Stimulated activated CD4-positive, alpha-beta T cell treated with anti-CD3 and anti-CD28 coated beads, Interleukin-12 subunit alpha, Interleukin-12 subunit beta, amount 100 ng/mL, for 48 hours (primary cell): ENCODE measurements at places on chromosomes 11 and 22.

- no peak for DNase-seq
These were observed 42.2 kb downstream of the WNT7B start for GRCh38 chr22:45934659-45935341.

DNA sequence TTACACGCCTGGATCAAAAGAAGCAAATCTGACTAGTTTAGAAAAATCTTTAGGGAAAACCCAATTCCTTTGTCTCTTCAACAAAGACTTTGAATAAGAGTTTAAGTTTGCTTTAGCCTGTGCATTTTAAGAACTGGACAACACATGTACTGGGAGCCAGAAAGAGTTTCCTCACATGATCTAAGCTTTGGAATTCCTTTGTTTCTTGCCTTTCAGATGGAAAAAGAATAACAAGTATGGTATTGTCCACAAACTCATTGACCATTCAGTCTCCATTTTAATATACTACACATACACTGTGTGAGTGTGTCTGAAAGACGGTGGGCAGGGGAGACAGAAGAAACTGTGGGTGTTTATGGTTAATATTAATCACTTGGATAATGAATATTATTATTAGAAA, 205.6 kb downstream of the MAML2 start:
- no peak for DNase-seq

- no peak for DNase-seq
These were observed 19.5 kb downstream of the CNTF start for GRCh38 chr11:58641803-58642581.

- no peak for DNase-seq
These were observed 71.2 kb downstream of the USP35 start for GRCh38 chr11:78259777-78260487.

- DNase-seq: no peak
These were observed 32.1 kb upstream of the ZBTB16 start for GRCh38 chr11:114027391-114027790.

DNA sequence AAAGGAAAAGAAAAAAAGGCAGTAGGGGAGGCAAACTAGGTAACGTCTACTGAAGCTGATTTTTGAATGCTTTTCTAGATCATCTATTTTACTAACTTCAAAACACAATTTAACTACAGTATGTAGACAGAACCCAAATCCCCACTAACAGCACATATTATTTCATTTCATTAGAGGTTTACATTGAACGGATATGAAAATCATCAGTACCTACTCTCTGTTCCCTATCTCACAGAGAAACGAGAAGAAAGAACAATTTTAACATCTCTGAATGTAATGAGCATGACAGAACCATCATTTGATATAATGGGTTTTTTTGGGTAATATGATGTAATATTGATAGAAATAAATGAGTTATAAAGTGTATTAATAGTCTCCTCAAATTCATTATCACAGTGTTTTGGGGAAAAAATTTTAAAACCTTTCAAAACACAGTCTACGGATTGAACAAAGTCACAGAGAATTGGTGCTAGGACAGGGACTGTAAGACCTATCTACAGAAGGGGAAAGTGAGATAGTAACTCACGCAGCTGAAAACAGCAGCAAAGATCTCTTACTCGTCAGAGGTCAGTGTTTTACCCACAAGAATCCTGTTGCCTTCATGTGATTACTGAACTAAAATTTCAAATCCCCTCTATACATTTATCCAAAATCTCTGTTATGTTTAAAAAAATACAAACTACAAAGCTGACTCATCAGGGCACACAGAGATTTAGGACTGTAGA, 77.3 kb downstream of the ZBTB44 start:
- no peak for DNase-seq

DNA sequence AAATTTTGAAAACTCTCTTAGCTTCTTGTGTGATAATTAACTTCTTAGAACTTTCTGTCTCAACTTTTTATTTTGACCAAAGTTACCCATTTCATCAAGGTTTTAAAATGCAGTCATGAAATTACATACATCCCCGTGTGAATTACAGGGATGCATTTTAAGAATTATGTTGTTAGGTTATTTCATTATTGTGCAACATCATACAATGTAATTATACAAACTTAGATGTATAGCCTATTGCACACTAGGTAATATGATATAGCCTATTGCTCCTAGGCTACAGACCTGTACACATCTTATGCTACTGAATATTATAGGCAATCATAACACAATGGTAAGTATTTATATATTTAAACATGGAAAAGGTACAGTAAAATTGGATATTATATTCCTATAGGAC, 228.1 kb upstream of the C11orf87 start:
- no peak for DNase-seq

DNA sequence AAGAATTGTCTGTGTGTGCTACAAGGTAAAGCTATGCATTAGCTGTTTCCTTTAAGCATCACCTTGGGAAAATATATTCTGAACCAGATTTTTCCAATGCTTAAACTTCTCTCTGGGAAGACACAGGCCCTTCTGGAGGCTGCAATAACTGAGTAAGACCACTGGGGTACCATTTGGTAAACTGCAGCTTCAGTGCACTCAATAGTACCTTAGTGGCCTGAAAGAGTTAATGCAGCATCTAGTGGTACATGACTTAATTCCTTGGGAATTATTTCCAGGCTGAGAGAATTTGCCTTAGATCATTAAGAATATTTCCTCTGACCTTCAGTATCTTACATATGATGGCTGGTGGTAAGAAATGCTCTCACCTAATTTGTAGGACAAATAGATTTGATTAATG, 727.4 kb downstream of the DLG2 start:
- no peak for DNase-seq

DNA sequence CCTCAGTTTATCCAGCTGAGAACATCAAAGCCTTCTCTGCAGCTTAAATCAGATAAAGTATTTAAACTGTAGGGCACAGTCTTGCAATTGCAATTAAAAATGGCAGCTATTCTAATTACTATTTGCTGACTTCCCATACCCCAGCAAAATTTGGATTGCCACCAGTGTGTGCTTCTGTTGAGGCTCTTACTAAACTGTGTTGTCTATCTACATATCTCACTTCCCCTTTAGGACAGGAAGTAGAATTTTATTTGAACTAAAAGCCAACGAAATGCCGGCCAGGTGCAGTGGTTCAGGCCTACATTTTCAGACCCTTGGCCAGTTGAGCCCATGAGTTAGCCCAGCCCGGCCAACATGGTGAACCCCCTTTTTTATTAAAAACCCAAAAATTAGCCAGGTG, 7.1 kb downstream of the SAA4 start:
- no peak for DNase-seq

DNA sequence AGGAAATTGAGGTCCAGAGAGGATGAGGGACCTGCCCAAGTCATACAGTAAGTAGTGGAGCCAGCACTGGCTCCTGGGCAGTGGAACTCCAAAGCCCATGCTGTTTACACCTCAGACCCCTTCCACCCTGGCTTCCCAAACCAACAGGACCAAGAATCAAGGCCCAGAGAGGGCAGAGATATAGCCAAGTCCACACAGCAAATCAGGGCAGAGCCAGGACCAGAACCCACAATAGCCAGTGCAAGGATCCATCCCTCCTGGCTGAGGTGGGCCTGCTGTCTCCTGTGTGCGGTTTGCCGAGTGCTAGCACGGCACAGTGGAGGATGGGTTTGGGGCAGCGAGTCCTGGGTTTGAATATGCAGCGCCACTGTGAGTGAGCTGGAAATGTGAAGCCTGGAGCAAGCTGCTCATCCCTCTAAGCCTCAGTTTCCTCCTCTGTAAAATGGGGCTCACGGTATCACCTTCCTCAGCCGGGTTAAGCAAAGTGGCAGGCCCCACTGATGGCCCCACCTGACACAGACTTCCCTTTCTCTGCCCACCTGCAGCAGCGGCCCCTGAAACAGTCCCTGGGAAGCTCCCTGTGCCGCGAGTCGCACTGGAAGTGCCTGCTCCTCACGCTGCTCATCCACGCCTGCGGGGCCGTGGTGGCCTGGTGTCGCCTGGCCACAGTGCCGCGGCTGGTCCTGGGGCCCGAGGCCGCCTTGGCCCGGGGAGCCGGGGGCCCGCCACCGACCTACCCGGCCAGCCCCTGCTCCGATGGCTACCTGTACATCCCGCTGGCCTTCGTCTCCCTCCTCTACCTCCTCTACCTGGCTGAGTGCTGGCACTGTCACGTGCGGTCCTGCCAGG, 2.3 kb downstream of the TMEM151A start:
- no peak for DNase-seq

DNA sequence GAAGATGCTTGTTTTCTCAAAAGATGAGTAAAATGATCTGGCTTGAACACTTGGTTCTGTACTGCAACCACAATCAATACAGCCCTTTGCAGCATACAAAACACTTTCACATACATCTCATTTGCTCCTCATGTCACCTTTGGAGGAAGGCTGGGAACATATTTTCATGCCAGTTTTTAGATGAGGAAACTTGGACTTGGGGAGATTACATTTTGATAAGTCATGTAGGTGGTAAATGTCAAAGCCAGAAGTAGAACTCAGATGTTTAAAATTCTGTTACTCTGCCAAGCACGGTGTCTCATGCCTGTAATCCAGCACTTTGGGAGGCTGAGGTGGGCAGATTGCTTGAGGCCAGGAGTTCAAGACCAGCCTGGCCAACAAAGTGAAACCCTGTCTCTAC, 121.8 kb downstream of the MICAL2 start:
- DNase-seq: no peak

- DNase-seq: no peak
These were observed 406.8 kb downstream of the SHANK2 start for GRCh38 chr11:70845591-70846041.

DNA sequence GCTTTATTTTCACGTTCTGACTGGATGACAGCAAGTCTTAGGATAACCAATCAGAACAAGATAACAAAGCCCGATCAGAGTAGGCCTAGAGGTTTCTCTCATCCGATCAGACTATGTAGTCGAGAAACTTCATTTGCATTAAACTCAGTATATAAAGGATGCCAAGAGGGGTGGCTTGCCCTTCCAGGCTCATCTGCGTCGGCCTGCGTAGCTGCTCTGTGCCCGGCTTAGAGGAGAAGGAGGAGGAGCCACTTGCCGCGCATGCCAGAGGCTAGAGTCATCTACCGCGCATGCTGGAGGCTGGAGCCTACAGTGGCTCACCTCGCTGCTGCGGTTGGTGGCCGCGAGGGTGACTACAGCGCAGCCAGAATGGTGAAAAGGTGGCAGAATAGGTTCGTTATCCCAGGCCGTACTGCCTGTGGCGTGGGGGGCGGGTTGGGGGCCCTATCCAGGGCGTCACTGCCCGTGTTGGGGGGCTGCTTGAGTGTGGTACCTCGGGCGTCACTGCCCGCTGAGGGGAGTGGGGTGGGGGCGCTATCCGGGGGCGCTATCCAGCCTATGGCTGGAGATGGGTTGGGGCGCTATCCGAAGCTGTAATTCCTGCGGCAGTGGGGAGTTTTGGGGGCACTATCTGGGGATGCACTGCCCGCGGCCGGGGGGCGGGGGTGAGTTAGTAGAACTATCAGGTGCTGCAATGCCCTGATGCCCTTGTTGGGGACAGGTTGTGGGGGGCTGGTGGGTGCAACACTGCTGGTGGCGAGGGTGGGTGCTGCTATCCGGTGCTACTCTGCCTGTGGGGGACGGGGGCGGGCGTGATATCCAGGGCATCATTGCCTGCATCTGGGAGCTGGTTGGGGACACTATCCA, at the start of gene RFPL2:
RFPL2 (minus strand) TSS at position 218 of the 867 bp plus-strand sequence. CDS start 2,622 bp downstream, outside the sequence.
- no peak for DNase-seq

DNA sequence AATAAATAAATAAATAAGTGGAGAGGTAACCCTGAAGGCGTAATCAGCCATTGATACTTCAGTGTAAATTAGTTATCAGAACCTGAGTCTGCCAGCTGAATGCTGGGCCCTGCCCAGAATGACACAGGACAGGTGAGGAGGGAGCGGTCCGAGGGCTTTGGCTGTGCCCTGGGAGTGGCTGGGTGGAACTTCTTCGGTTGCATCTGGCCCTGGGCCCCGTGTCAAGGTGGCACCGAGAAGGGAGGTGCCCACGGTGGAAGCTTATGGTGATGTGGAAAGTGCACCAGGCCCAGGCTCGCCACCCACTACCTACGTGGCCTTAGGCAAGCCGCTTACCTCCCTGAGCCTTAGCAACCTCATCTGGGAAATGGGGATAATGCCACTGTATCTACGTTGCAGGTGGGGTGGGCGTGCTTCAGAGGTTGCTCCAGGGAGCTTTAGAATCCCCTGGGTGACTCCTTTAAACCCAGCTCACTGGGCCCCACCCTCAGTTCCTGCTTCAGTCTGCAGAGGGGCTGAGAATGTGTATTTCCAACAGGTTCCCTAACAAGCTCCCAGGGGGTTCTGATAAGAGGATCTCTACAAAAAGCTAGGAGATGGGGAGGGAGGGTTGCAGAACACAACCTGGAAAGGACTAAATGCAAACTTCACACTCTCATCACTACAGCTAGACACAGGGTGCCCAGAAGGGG, 38.8 kb downstream of the TXN2 start:
- no peak for DNase-seq

- DNase-seq: no peak
These were observed 63.8 kb upstream of the CLMP start for GRCh38 chr11:123258877-123259276.

GRCh38 chr11:27487706-27488105, 15.1 kb upstream of the LGR4 start:
- DNase-seq: no peak

DNA sequence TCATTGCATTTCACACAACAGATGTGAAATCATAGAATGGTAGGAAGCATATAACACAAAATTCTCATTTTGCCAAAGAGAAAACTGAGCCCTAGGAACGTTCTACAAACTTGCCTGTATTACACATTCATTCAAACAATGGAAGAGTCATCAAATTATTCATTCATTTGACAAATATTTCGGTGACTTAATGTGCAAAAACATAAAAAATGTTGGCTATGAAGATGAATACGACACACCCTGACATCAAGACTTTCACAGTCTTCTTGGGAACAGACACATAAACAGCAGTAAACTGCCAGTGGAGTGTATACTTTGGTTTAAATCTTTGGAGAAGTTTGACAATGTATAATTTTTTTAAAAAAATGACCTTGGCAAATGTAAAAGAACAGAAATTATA, 20.4 kb upstream of the C11orf87 start:
- no peak for DNase-seq

DNA sequence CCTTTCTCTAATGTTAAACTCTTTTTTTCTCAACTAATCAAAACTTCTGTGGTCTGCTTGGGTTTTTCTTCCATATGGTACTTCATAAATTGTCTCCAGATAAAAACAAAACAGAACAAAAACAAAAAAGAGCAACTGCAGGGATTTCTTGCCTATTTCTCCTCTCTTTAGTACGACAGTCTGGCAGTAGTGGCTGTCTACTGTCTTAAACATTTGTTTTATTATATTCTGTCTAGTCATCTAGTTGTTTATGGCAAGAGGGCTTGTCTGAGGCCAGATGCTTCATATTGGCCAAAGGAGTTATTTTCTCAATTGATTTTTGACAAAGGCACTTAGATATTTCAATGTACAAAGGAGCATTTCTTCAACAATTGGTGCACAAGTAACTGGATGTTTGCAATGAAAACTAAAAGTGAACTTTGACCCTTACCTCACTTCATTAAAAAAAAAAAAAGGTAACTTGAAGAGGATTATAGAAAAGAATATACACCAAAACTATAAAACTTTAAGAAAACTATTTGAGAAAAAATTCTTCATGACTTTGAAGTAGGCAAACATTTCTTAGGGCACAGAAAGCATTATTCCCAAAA, 404.2 kb downstream of the LUZP2 start:
- DNase-seq: no peak
